ENCODE measurements at places on chromosomes 4 and X.

DNA sequence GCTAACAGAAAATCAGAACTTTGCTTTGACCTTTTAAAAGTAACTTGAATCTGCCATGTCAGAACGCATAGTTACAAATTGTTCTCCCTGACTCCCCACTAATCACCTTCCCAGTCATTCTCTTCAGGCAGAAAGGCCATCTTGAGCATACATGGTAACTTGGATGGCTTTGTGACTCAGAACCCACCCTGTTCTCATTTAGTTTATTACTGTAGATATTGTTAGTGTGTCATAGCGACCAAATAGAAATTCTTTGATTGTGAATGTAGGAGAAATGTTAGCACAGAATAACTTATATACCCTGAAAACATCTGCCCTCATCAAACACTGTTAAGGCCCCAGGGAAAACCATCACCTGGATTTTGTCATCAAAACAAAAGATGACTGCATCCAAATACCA lies 382.0 kb downstream of the MAGEB5 start:
- DNase-seq, result no peak

DNA sequence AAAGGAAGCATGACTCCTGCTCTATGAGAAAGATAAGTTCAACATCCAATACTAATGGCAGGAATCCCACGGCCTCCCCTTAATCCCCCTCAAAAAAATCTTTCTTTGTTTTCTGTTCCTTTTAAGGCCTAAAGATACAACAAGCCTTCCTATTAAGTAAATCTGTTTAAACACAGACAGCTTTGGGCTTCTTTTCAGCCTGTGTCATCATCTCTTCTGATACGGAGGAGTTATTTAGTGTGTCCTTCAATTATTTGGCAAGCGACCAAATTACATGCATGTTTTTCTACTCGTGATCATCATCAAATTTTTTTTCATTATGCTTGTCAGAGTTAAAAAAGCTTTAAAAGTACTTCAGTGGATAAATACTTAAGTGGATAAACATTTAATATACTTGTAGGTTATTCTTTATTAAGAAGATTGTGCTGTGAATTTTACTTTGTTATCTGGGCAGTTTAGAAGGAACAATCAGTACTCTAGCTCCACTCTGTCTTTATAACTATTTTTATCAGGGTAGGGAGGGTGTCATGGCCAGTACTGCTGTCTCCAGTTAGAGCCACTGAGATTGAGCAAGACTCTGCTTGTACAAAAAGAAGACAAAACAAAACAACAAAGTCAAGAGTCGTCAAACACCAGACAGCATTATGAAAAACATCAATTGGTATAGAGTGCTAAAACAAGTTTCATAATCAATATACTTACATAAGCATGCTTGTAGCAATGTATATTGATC lies 210.7 kb downstream of the PRR32 start:
- no peak for DNase-seq

GRCh38 chrX:33252306-33252825 lies 41.0 kb upstream of the DMD start:
- no peak for DNase-seq

- DNase-seq, result no peak
Observed at GRCh38 chrX:111123606-111124179, 27.7 kb downstream of the PAK3 start.

GRCh38 chr4:83758285-83758684 lies 222.4 kb downstream of the GPAT3 start:
- DNase-seq, result no peak

- no peak for DNase-seq
Observed at GRCh38 chrX:35858906-35859305, 60.6 kb upstream of the CFAP47 start.

GRCh38 chr4:780716-781492 lies 45.0 kb downstream of the CPLX1 start:
- no peak for DNase-seq

GRCh38 chr4:30653291-30653690 lies 66.9 kb upstream of the PCDH7 start:
- DNase-seq, result no peak

DNA sequence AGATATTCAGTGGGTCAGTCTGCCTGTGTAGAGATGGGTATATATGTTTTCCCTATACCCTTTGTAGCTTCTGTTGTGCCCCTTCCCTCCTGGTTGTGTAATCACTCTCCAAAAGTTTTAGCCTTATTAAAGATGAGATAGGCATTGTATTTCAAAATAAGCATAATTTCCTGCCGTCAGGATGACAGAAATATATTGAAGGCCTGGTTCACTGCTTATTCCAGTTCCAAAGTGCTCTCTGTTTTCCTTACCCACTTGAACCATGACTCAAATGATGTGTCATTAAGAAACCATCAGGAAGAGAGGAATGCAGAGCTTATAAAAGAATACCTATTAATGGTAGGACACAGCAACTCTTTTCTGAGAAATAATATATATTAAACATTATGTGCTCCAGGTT lies 178.5 kb downstream of the GABRB1 start:
- DNase-seq, result no peak

Data from NCI-H510A treated with DMSO at 0.1 percent for 48 hours (cell line).